RPMI8226 (cell line): ENCODE measurements at places on chromosomes 13 and 19.
A peak's percentile ranks its signal among the peaks of the same experiment; 100 is the strongest.

GRCh38 chr19:17471410-17472125 lies 1.2 kb downstream of the SLC27A1 start:
- peak; percentile 15 for DNase-seq

DNA sequence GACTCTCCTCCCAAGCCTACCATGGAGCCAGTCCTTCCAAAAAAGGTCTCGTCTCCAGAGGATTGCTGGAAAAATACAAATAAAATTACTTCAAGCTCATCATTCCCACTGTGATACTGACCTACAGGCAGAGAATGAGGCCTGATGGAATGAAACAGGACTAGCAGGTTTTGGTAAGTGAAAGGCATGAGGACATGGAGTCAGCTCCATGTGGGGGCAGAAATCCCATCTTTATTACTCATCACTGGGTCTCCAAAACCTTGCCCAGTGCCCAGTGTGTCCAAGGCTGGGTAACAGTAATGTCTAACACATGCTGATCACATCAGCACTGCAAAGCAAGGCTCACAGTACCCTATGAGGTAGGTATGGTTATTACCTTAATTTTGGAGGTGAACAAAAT lies 235.4 kb downstream of the DNAJC15 start:
- no peak for DNase-seq

DNA sequence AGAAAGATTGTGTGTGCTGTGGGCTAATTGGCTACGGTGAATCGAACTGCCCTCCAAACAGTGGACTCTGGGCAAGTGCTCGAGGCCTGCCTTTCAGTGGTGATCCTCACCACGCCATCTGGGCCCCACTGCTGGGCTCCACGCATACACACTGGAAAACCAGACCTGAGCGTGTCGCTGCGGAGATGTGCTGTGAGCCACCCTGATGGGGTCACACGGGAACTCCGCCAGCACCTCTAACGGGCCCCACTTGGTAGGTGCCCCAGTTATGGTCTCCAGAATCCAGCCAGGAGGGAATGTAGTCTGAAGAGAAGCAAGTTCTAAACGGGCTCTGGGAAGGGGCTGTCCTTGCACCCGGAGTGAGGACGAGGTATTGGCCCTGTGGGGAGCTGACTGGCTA lies 39.3 kb downstream of the C13orf46 start:
- DNase-seq = no peak

GRCh38 chr13:72523593-72523992 lies 203.8 kb downstream of the MZT1 start:
- no peak for DNase-seq
